ENCODE measurements at places on chromosomes 12 and 14.

GRCh38 chr12:104957719-104958000, 430 bp downstream of the SLC41A2 start:
- peak; percentile 8 for DNase-seq

DNA sequence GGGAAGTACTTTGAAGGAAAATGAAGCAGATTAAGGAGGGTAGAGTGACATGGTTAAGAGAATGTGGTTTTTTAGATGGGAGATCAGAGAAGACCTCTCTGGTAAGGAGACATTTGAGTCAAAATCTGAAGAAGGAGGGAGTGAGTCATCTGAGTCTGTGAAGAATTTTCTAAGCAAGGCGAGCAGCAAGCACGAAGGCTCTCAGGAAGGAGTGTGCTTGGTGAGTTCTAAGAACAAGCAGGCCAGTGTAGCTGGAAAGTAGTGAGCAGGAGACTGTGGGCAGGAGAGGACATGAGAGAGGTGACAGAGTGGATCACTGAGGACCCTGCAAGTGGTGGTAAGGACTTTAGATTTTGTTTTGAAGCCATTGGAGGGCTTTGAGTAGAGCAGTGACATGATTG, 76.3 kb upstream of the FUT8 start:
- DNase-seq: no peak

DNA sequence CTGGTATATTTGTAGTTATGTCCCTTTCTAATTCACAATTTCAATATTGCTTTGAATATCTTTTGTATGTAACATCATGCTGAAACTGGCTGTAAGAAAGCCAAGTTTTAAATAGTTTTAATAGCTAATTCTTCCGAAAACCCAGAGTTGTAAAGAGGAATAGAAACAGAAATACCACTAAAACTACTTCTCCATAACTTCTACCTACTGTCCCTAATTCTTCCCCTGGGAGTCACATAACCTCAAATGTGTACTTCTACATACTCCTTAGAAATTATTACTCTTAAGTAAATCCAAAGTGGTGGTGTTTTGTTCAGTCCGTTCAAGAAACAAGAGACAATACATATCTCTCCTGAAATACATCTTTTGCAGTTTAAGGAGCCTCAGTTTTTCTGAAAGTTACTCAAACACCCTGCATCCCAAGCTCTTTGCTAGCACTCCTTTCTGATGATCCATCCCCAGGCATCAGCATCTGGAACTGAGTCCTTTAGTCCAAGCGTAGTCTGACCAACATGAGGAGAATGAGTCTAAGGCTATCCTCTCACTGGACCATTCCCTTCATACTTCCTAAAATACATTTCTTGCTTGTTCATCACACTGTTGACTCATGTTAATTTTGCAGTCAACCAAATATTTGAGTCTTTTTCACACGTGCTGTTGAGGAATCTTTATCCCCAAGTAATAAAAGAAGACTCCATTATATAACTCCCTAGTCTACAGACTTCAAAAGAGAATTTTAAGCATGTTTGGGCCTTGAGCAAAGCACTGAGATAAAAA, 214.3 kb upstream of the NUDT4 start:
- no peak for DNase-seq

GRCh38 chr12:30166006-30166795, 382.5 kb upstream of the TMTC1 start:
- no peak for DNase-seq

- no peak for DNase-seq
These were observed 30.2 kb downstream of the MSRB3 start for GRCh38 chr12:65308601-65309071.

- DNase-seq: peak; percentile 59
These were observed 265.0 kb downstream of the CACNA1C start for GRCh38 chr12:2317772-2318171.

GRCh38 chr14:21894003-21894897, 220.6 kb upstream of the OR4E1 start:
- DNase-seq: peak; percentile 2

DNA sequence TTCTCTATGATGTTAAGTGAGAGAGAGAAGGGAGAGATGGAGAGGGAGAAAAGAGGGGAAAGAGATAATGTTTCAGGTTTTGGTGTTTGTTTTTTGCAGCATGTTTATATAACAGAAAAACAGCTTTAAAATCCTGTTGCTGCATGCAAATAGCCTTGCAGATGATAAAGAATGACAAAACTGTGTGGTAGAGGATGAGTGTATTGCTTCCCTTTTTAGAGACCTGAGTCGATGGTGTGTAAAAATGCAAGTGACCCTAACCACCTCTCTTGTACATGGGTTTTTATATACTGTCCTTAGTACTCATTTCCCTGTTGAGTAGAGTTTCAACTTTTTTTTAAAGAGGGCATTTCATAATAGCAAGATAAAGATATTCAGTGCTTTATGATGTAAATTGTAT, 249.1 kb downstream of the AKAP6 start:
- no peak for DNase-seq

All from ELF-1 (cell line).